Hematopoietic multipotent progenitor cell treated with erythropoietin and hydrocortisone succinate and interleukin-3 and kit ligand, for 17 days (in vitro differentiated cells): ENCODE measurements at places on chromosomes 5 and 9.

GRCh38 chr5:79513308-79513703, 628 bp downstream of the HOMER1 start:
- no peak for DNase-seq

- no peak for DNase-seq
Observed at GRCh38 chr5:170755679-170756456, 27.7 kb upstream of the GABRP start.

DNA sequence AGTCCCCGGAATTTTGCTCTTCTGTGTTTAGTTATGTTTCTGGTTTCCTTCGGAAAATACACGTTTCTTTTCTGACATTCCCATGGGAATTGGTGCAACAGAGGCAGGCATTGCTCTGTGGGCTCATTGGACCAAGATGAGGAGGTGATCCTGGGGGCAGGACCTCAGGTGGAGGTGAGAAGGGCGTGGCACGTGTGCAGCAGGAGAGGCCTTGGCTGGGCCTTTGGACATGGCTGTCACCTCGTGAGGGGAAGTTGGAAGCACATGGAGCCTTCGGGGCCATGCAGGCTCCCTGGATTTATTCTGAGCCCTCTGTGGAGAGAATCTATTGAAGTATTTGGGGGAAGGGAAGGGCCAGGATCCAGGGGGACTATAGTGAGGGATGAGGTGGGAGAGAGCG, 44.5 kb downstream of the WNK2 start:
- DNase-seq = no peak

DNA sequence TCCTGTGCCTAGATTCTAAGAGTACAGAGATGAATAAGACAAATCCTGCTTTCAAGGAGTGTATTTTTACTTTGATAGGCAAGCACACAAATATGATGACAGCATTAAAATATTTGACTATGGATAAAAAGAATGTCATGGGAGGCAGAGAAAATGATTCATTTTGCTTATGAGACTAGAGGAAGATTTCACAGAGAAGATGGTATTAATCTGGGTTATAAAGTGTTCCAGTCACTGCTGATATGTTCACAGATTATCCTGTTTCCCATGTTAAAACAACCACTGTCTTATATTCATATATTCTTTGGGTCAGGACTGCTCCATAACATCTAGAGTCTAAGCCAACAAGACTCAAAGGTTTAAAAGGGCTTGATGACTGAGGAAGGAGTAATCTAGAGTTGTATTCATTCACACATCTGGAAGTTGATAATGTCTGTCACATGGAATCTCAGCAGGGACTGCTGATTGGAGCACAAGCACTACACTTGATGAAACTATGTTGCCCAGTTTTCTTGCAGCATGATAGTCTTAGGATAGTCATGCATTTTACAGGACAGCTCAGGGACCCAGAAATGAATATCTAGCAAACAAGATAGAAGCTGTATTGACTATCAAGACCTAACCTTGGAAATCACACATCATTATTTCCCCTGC, 79.3 kb downstream of the STARD4 start:
- no peak for DNase-seq

GRCh38 chr5:178240766-178241165, 8.2 kb upstream of the PHYKPL start:
- no peak for DNase-seq

DNA sequence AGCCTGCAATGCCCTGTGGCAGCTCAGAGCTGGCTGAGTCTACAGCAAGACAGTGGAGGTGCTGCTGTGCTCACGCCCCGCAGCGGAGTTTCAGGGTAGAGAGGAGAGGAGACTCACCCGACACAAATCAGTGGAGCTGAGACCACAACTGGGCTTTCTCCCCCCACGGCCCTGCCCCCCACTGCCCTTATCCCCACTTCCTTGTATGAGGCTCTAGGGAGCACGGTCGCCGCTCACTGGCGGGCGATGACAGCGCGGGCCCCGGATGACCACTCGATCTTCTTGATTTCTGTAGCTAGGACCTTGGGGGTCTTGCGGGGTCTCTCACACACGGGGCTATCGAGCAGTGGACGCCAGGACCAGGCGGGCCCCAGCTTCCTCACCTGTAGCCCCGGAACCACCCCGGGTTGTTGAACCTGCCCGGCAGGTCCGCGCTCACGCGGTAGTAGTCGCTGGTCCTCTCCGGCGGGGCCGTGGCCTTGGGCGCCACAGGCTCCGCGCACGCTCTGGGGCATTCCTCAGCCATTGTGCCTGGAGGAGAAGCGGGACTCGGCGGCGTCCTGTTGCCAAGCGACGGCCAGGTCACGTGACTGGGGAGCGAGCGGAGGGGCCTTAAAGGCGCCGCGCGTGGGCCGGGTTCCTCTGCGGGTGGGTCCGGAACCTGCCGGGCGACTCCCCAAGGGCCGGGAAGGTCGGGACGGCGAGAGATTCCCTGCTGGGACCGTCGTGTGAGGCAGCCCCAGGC, 984 bp upstream of the MRPS2 start:
- DNase-seq = peak; percentile 74

- DNase-seq = no peak
Observed at GRCh38 chr9:118083161-118083560, 379.0 kb downstream of the TLR4 start.

DNA sequence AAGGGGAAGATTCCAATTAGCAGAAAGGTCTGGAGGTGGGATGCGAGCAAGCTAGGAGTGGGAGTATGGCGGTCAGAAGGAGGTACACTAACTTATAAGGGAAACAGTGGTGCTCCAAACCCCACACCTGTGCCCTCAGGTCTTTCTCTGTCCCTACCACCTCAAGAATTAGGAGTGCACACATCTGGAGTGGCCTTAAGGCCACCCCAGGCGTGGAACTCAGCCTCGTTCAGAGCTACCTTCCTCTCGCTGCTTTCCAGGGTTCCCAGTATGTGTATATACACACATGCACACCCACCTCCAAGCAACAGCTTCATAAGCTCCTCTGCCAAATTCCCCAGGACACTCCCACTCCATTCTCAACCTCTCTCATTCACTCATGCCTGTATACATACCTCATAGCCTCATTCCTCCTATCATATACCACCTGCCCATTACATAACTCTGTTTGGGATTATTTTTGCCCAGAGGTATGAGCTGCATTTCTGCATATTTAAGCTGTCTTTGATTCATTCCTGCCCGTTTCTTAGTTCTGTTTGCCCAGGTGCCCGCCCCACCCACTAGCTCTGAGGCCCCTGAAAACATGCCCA, 118.7 kb downstream of the PSD2 start:
- no peak for DNase-seq

DNA sequence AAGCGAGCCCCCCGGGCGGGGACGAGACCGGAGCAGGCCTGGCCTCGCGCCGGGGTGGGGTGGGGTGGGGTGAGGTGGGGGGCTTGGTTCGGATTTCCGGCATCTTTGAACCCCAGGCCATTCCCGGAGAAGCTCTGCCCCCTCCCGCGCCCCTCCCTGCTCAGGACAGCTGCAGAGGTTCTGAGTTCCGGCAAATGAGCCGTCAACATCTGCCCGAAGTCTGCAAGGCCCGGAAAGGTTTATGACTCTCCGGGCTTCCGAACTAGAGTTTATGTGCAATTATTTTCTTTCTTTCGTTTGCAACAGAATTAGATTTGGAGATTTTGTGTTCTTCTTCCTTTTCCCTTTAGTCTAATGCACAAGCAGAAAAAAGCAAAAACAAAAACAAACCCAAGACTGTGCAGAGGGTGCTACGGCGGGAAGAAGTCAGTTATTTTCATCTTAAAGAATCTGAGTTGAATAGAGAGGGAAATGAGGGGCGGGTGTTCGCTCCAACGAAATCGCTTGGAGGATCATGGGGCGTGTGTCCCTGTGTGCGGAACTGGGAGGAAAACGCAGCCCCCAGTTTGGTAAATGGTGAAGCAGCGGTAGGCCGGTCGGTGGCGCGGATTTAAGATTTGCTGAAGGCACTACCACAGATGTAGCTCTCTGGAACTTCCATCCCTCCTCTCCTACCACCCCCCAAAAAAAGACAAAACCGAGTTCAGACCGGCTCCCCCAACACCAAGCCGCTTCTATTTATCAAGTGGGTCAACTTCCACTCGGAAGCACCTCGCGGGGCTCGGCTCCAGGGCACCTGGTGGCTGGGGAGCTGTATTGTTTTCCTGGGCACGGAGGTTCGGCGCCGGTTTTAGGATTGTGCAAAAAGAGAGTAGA, 4.8 kb downstream of the LHX2 start:
- no peak for DNase-seq

GRCh38 chr9:82969291-82969690, 93.7 kb downstream of the RASEF start:
- no peak for DNase-seq

DNA sequence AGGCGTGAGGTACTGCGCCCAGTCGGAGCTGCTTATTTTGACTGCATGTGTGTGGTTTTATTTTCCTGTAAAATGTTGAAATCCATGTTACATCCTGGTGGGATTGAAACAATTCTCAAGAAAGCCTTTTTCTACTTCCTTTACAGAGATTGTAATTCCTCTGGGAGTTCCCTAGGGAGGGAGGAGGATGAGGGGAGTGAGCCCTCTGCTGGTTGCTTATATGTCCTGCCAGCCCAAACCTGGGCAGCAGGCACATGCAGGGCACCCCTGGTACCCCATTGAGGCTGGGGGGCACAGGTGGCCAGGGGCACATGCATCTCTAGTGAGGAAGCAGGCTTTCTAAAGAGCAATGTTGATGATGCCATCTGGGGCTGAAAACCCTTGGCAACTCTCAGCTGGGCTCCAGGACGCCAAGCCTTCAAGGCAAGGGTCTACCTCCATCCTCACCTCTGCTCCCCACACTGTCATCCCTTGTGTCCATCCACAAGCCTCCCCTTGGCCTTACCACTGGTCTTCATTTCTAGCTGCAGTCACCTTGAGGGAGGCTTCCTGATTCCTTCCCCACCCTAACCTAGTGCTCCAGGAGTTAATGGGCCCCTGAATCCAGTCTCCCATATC, 84.7 kb upstream of the TNFSF8 start:
- DNase-seq = no peak

DNA sequence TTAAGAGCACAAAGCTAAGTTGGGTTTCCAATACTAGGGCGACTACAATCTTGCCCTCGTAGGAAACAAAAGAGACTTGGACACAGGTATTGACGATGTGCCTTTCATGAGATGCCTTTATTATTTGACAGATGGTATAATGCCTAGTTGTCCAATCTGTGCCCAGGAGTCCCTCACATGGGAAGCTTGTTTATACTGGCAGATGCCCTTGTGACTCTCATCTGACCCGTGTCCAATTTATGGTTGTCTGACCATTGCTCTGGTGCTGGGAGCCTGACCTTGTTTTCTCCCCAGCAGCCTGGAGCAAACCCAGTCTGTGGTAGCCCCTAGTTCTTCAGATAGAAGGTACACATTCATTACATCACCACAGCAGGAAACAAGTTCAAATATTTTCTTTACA, 511.7 kb downstream of the AGTPBP1 start:
- no peak for DNase-seq

- DNase-seq = no peak
Observed at GRCh38 chr9:34592895-34593601, 3.5 kb upstream of the CNTFR start.

DNA sequence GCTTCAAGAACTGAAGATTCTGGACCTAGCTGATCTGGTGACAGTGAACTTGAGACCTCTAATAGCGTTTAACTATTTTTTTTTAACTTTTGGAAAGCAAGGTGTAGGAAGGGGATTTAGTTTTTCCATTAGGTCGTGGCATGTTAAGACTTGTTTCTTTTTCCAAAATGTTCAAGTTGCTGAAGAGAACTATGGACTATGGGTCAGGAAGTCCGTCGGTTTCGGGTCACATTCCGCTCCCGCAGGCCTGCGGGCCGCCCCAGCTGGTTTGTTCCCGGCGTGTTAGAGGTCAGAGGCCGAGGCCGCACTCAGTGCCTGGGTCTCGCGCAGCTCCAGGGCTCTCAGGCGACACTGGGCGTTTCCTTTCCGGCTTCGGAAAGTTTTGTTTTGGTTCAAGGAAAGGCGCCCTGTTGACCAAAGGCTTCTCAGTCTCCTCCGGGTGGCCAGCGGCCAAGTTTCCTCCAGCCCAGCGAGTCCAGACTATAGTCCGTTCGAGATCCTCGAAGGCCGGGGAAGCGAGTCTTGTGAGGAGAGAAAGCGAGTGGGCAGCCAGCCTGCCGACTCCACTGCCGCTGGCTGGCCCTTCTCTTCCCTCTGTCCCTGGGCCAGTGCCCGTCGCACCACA, 586 bp upstream of the FCHO2 start:
- no peak for DNase-seq

GRCh38 chr5:10543585-10544040, 20.3 kb upstream of the ANKRD33B start:
- DNase-seq = no peak

DNA sequence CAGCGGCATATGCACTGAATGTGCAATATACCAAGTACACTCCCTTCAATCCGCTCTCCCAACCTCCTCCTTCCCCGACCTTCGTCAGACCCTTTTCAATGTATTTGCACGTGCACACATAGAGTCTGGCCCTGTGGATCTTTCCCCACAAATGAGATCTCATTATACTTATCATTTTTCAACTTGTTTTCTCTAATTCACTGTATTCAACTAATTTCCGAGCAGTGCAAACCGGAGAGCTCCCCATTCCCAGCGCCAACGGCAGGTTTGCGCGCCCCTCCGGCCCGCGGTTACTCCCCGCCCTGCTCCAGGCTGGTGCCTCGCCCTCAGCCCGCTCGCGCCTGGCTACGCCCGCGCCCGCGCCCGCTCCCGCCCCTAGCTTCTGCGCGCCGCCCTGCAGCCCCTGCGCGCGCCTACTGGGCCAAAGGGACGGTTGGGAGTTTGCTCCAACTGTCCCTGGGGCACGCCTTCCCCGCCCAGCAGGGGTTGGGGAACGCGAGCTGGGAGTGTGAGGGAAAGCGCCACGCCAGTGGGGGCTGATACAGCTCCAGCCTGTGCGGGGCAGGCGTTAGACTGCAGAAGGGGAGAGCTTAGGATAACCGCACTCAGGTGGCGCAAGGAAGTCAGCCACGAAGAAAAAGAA, 3.3 kb upstream of the CDC20B start:
- peak; percentile 16 for DNase-seq

GRCh38 chr5:138873466-138874221, 1.5 kb downstream of the LRRTM2 start:
- DNase-seq = no peak

- no peak for DNase-seq
Observed at GRCh38 chr9:27622693-27623340, 49.5 kb upstream of the C9orf72 start.

GRCh38 chr5:95786821-95787418, 35.6 kb downstream of the GLRX start:
- no peak for DNase-seq

DNA sequence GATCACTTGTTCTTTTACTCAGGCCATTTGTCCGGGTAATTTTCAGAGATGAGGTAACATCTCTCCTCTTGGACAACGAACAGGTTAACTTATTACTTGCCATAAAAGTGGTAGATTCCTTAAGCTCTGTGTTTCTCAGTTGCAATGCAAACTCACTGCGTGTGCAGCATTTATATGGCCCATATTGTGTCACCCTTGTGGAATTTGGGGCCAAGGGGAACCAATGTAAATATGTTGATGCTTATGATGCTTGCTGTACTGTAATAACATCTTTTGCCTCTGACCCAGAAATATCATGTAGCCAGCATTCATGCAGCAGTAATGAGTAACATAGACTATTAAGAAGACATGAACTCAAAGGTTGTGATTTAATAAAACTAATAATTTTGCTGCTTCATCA, 175.8 kb downstream of the ADAMTS6 start:
- no peak for DNase-seq
